HCT116 (cell line): ENCODE measurements at places on chromosomes 5 and 9.

DNA sequence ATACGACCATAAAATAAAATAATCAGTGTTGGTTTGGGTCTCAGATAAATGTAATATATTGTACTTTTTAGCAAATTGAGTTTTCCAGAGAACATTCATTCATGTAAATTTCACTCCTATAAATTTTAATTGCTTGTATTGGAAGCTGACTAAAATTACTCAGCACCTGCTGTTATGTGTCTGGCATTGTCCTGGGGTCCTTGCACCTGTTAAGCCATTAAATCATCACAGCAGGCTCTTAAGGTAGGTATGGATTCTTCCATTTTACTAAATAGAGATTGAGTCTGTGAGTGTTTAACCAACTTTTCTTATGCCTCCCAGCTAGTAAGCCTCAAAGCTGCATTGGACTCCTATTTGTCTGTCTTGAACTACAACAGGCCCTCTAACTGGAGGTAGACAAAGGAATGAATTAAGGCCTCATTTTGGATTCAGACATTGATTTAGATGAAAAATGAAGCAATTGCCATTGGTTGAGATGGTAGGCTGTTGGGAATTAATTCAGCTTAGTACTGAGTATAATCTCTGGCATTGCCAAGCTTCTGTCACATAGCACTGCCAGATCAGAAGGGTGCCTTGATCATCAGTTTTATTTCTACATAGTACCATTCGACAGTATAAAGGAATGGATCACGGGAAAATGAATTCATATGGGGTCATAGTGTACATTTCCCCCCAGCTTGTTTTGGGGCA, 78.9 kb downstream of the PARP8 start:
- DNase-seq = no peak

GRCh38 chr5:10581867-10582511, 18.1 kb downstream of the ANKRD33B start:
- DNase-seq = no peak

DNA sequence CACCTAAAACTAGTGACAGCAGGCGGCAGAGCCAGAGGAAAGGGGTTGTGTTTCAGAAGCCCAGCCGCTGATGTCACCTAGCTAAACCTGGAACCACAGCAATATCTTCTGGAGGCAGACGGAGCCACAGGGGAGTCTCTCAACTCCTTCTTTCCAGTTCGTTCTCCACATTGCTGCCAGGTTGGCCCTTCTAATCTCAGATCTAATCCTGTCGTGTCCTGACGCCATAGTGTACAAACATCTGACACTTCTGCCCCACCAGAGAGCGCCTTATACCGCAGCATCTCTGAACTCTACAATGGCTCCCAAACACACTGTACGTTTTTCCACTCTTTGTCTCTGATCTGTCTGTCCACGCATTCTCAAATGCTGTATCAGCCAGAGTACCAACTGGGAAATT, 240.0 kb downstream of the SMARCA2 start:
- DNase-seq = no peak

DNA sequence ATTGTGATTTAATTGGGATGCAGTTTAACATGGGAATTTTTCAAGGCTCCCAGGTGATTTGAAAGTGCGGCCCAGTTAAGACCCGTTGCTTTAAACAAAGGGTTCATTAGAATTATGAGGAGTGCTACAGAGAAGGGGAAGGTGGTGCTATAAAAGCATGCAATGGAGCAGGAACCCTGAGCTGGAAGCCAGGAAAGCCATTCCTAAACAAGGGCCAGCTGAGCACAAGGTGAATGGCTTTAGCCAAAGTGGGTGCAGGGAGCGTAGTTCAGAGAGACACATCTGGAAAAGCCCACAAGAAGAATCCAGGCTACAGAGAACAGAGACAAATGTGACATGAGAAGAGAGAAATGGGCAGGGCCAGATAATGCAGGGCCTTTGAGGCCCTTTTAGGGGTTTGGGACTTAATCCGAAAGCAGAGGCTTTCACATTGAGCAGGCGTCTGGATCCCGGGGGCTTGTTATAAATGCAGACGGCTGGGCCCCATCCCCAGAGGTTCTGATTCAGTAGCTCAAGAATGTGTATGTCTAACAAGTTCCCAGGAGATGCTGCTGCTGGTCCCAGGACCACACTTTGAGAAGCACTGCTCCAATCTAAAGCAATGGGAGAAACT, 138.1 kb upstream of the WWC1 start:
- DNase-seq = no peak

DNA sequence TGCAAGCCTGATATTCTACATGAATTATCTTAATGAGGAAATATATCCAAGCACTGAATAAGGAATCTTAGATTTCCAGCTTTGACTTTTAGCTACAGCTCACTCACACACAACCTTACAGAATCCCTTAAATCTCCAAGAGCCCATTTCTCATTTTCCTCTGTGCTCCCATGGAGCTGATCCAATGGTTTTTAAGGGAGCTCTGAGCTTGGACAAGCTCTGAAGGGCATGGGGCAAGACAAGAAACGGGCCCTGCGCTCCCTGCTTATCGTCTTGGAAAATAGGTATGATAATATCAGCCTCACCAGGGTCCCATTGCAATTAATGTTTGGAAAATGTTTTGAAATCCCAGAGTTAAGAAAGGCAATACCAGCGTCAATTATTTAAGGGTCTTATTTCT, 1021.7 kb downstream of the NR2F1-AS1 start:
- DNase-seq = no peak

- DNase-seq = no peak
These were observed 1876.0 kb upstream of the C9orf72 start for GRCh38 chr9:29449306-29449705.

DNA sequence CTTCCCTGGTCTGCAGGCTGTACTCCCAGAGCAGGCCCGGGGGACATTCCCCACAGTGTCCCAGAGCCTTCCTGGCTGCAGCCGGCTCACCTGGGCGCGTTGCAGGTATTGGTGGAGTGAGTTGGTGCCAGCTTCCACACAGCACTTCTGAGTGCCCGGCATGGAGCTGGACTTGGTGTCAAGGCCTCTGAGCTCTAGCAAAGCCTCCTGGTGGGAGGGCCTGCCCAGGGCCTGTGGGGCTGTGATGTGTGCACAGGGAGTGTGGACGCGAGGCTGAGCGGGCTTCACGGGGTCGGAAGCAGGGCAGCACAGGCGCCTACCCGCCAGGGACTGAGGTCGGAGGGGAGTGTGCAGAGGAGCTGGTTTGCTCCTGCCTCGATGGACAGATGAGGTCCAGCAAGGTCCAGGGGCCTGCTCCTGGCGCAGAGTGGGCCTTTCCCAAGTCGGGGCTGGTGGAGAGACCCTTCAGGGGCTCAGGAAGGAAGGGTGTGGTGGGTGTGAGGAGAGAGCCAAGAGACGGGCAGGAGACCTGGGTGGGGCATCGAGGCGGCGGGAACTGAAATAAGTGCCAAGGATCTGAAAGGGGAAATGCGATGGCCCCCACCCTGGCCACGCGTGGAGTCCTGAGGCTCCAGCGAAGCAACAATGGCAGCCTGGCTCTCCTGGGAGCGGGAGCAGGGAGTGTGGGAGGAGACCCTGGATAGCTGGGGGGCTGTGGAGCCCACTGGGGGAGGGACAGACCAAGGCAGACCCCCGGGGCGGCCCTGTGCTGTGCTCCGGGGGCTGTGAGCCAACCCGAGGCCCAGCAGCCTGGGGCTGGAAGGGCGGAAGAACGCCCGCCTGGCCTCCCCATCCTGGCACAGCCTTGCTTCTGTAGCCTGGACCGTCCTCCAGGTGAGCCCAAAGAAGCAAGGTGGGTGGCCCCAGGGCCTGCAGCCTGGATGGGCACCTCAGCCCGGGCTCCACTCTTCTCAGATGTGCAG, 78.4 kb downstream of the RXRA start:
- DNase-seq = no peak

DNA sequence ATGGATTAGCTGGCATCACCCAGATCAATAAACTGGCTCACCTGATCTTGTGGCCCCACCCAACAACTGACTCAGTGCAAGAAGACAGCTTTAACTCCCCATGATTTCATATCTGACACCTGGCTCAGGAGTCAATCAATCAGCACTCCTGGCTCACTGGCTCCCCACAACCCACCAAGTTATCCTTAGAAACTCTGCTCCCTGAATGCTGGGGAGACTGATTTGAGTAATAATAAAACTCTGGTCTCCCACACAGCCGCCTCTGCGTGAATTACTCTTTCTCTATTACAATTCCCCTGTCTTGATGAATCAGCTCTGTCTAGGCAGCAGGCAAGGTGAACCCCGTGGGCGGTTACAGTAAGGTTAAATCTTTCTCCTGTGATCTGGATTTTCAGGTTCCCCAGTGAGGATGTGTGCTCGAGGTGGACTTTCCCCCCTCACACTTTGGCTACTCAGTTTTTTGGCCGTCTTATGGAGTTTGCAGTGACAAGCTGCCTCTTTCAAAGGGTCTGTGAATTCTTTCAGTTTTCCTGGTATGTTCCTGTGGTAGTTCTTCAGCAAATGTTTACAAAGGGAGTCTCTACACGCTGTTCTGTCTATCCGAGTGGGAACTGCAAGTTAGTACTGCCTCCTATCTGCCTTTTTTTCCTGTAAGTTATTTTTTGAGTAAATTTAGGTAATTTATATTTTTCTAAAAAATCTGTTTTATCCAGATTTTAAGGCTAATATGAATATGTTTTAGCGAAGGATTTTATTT, 500.2 kb upstream of the NUDT12 start:
- DNase-seq = peak; percentile 34

DNA sequence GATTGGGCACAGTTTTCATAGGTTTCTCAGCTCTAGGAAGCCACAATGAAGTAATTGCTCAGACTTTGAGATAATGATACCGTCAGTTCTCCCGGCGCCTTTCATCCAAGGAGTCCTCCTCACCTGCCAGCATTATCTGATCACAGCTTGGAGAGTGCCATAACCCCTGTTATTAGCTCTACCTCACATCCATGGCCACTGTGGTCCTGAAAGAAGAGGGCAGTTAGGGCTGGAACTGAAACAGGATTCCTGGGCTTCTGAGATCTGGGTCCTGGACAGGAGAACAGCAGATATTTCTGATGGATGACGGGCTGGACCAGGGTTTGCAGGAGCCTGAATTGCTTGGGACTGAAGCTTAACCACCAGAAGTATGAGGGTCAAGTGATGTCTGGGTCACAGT, 13.5 kb downstream of the RGS3 start:
- no peak for DNase-seq

- no peak for DNase-seq
These were observed 420.8 kb upstream of the BRINP1 start for GRCh38 chr9:119789987-119790386.

DNA sequence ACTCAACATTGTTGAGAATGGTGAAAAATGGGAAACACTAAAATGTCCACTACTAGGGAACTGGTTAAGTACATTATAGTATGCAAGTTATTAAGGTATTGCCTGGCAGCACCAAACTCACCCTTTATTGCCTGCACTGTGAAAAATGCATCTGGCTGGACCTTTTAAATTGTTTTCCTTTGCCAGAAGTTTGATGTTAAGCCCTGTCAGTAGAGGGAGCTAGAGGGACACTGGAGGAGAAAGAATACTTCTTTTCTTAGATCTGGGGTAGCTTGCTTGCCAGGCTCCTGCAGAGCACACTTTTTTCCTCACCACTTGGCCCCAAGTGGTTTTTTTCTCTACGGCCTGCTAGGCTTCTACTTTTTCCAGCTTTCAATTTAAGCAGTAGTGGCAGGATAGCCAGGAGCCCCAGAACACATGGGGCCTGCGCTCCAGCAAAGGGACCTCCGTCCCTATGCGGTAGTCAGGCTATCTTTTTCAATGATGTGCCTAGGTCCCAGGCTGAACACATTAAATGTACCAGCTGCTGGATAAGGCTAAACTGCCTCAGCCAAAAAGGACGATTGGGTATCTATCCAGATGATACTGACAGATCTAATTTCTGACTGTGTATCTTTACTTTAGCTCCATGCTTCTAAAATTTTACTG, 8.0 kb upstream of the HABP4 start:
- no peak for DNase-seq
